ENCODE measurements at places on chromosomes 5 and 9. TPM values are rescaled to one million over a fixed set of nuclear protein-coding genes. Genes with fewer than 3 reads are reported as not detected.

- no peak for DNase-seq
- no peaks in the 10 kb centered on the region for H3K4me1 ChIP-seq
- no peak overlapping the region for H3K27ac ChIP-seq
- H3K4me3 ChIP-seq = no peak overlapping the region
Observed at GRCh38 chr5:380701-381309, 59.3 kb downstream of the AHRR start.

DNA sequence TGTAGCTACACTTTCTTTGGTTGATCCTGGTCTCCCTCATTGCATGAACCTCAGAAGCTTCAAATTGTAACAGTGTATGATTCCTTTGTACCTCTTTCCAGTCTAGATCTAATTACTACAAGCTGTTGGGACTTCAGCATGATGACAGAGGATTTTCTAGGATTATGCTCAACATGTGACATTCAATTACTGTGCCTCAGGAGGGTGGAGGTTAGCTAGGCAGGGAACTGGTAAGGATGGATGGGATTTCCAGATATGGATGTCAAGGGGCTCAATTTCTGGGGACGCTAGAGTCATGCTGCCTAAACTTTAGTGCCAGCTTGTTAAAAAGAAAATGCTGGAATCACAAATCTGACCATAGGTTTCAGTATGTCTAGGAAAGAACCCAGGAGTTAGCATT is 29.2 kb upstream of the GLRA1 start:
- H3K27me3 ChIP-seq = no peaks in the 10 kb centered on the region
- H3K27ac ChIP-seq = no peak overlapping the region
- DNase-seq = no peak

DNA sequence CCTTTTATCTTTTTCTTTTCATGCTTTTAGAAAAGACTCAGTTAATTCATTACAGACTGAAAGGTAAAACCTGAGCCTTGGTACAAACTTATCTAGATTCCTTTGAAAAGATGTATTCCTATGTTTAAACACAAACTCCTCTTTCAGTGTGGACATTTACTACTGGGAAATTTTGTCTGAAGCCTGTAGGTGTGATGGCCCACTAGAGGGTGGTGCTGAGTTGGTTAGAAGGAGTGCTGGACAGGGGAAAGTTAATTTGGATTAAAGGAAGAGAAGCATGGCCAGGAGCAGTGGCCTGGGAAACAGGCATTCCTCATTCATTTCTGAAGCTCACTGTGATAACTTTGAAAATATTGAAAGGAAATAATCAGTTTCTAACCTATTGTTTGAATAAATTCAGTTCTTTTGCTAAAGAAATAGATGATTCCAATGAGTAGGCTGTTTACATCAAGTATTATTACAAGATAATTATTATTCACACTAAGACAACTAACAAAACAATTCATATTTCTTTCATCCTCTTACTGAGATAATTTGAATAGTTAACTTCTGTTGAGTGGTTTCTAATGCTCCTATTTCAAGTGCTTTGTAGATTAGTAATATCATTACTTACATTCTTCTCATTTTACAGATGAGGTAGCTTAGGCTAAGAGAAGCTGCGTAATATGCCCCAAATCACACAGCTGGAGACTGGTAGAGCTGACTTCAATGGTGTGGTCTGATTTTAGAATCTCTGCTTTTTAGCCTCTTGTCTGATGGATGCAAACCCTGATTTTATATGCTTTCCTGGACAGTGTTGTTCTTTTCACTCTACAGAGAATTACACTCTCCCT is 150.9 kb downstream of the ADGRV1 start:
- no peaks in the 10 kb centered on the region for H3K4me1 ChIP-seq
- no peaks in the 10 kb centered on the region for H3K36me3 ChIP-seq
- DNase-seq = no peak
- no peak overlapping the region for H3K4me3 ChIP-seq
- H3K27me3 ChIP-seq = no peaks in the 10 kb centered on the region
- no peak overlapping the region for H3K27ac ChIP-seq

- DNase-seq = no peak
- no peak overlapping the region for H3K27ac ChIP-seq
- no peak overlapping the region for H3K4me3 ChIP-seq
- H3K4me1 ChIP-seq = no peaks in the 10 kb centered on the region
- H3K27me3 ChIP-seq = no peaks in the 10 kb centered on the region
Observed at GRCh38 chr5:66222455-66222854, 78.4 kb downstream of the SREK1 start.

DNA sequence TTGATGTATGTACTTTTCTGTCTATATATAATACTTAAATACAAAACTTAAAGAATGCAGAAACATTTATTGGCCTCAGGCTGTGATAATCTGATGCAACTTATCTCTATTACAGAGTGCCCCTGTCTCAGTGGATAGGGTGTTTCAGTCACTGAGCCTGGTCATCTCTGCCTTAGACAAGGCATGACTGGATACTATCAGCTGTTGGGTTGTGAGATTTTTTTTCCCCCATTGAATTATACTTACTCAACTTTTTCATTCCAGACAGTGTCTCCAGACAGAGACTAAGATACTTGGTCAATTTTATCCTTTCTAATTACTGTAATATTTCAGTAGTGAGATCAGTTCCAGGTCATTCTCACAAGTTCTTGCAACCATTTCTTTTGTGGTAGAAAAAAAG is 26.7 kb downstream of the XRCC4 start:
- no peaks in the 10 kb centered on the region for H3K27me3 ChIP-seq
- H3K27ac ChIP-seq = no peak overlapping the region
- DNase-seq = no peak
- no peaks in the 10 kb centered on the region for H3K4me1 ChIP-seq
- no peak overlapping the region for H3K4me3 ChIP-seq
- no peaks in the 10 kb centered on the region for H3K36me3 ChIP-seq

- peak overlapping the region; percentile 17 for H3K27ac ChIP-seq
- no peaks in the 10 kb centered on the region for H3K36me3 ChIP-seq
- no peak for DNase-seq
- H3K27me3 ChIP-seq = no peaks in the 10 kb centered on the region
Observed at GRCh38 chr9:128523199-128523925, 18.8 kb downstream of the GLE1 start.

Gene DAB2
- 112 TPM for total RNA-seq

Gene TMEM203
- total RNA-seq = 26.5 TPM

Data from breast epithelium (tissue), 4 donors.